Activated naive CD4-positive, alpha-beta T cell treated with anti-CD3 and anti-CD28 coated beads, Interleukin-2, amount 10 ng/mL, durations not matched to agents 7 days and 5 days (primary cell): ENCODE measurements at places on chromosomes 7 and 10.

DNA sequence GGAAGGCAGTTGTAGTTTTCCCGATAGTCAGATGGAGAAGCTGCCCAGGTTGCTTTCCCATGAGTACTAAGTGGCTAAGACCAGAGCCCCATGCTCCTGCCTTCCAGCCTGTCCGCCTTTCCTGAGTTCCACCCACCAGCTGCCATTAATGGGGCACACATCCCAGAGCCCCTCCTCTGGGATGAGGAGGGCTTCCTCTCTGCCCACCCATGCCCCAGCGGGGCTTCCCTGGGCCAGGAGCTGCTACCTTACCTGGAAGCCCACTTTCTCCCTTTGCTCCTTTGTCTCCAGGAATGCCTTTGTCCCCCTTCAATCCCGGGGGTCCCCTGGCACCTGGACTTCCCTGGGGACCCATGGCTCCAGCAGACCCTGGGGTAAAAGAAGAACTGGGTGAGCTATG lies 7.8 kb downstream of the SFTPD start:
- no peaks in the 10 kb centered on the region for H3K36me3 ChIP-seq
- no peak overlapping the region for H3K4me3 ChIP-seq
- H3K27ac ChIP-seq, result no peak overlapping the region
- DNase-seq, result no peak

- H3K4me3 ChIP-seq, result no peak overlapping the region
- DNase-seq, result no peak
- no peaks in the 10 kb centered on the region for H3K36me3 ChIP-seq
- H3K27me3 ChIP-seq, result peaks cover 15% of the 10 kb centered on the region
- H3K27ac ChIP-seq, result no peak overlapping the region
- H3K4me1 ChIP-seq, result peaks cover 51% of the 10 kb centered on the region
Measured at GRCh38 chr7:74653686-74654181, 3.8 kb upstream of the GTF2I start.

GRCh38 chr7:157637216-157637949 lies 300.6 kb downstream of the DNAJB6 start:
- H3K36me3 ChIP-seq, result no peaks in the 10 kb centered on the region
- DNase-seq, result no peak
- H3K4me1 ChIP-seq, result no peaks in the 10 kb centered on the region

DNA sequence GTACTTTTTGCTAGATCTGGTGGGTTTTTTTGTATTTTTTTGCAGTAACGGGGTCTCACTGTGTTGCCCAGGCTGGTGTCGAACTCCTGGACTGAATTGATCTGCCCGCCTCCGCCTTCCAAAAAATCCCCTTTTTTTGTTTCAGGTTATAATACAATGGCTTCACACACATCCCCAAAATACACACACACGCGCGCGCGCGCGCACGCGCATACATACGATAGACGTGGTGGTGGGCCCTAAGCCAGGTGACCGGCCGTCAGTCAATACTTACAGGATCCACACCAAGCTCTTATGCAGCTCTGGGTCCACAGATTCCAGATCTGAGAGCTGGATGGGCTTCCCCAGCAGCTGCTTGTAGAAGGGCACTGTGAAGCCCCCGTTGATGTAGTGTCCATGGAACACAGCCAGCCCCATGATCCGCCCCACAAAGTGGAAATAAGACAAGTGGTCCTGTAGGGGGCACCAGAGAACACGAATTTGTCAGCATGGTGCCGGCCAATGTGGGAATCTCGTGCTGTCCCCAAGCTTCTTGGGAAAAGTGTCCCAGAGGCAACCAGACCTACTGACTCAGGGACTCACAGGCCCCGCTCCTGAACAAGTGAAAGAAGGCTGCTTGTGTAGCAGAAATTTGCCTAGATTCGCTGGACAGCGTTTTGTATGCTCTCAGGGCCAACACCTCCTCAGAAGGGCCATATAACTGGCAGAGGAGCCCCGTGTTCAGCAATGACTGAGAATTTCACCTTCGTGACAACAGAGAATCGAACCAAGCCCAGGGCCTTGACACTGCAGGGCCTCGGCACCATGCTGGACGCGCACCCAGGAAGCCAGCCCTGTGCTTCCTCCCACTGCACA lies 103.6 kb downstream of the SMURF1 start:
- H3K27me3 ChIP-seq, result no peaks in the 10 kb centered on the region
- no peaks in the 10 kb centered on the region for H3K4me1 ChIP-seq
- H3K27ac ChIP-seq, result peak overlapping the region; percentile 47
- H3K4me3 ChIP-seq, result no peak overlapping the region
- peak; percentile 70 for DNase-seq

DNA sequence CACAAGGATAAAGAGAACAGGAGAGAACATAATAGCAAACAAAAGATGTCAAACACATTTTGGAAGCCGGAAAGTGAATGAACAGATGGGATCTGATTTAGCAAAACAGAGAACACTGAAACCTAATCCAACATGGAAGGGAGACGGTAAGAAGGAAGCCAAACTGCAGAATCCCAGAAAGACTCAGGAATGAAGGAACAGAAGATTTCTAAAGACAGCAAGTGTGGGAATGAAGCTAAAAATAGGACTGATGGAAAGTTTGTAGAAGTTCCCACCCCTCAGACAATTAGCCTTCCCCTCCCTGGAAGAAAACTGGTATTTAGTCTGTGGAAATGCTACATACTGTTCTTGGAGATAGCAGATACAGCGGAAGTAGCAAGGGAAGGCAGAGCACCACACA lies 40.8 kb downstream of the SLC16A12 start:
- H3K4me1 ChIP-seq, result no peaks in the 10 kb centered on the region
- H3K4me3 ChIP-seq, result no peak overlapping the region
- H3K27ac ChIP-seq, result no peak overlapping the region
- no peak for DNase-seq
- peaks cover 12% of the 10 kb centered on the region for H3K27me3 ChIP-seq

DNA sequence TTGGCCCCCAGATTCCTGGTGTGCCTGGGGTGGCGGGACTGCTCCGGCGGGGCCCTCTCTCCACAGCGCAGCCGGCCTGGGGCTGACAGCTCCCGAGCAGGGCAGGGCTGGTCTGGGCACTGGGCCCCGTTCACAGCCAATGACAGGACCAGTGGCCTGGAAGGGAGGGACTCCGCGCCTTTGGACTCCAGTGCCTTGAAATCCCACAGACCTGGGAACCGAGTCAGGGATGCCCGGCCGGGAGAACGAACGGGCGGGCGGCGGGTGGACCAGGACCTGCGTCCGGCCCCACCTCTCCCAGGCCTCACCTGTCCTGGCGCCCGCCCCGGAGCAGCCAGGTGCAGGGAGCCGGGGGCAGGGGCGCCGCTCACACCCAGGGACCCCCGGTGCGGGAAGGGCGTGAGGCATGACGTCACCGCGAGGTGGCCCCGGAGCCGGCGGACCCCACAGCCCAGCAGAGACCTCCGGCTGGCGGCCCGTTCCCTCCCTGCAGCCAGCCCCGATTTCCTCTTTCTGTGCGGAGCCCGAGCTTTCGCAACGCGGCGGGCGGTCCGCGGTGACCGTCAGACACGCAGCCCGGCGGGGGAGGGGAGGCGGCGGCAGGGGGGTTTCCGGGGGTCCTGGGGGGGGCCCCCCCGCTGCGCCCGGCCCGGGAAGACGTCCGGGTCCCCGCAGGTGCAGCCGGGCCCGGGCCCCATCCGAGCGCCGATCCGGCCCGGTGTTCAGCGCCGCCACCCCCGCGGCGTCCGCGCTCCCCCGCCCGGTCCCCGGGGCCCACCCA lies 743 bp downstream of the ADAP1 start:
- no peak overlapping the region for H3K4me3 ChIP-seq
- H3K27ac ChIP-seq, result no peak overlapping the region
- H3K27me3 ChIP-seq, result peaks cover 66% of the 10 kb centered on the region
- peak; percentile 47 for DNase-seq
- peaks cover 3% of the 10 kb centered on the region for H3K4me1 ChIP-seq

GRCh38 chr10:5643346-5644067 lies 22.9 kb downstream of the ASB13 start:
- no peak for DNase-seq
- no peak overlapping the region for H3K27ac ChIP-seq
- H3K4me1 ChIP-seq, result no peaks in the 10 kb centered on the region
- peaks cover 1% of the 10 kb centered on the region for H3K36me3 ChIP-seq
- H3K27me3 ChIP-seq, result no peaks in the 10 kb centered on the region

GRCh38 chr7:75655536-75655935 lies 83.2 kb downstream of the HIP1 start:
- no peaks in the 10 kb centered on the region for H3K4me1 ChIP-seq
- no peaks in the 10 kb centered on the region for H3K36me3 ChIP-seq
- H3K27ac ChIP-seq, result no peak overlapping the region
- no peak overlapping the region for H3K4me3 ChIP-seq
- DNase-seq, result no peak

- DNase-seq, result no peak
- H3K4me1 ChIP-seq, result no peaks in the 10 kb centered on the region
- H3K27ac ChIP-seq, result no peak overlapping the region
Measured at GRCh38 chr7:111788286-111789047, 226.2 kb upstream of the IMMP2L start.

- H3K27ac ChIP-seq, result no peak overlapping the region
- H3K4me1 ChIP-seq, result no peaks in the 10 kb centered on the region
- no peaks in the 10 kb centered on the region for H3K36me3 ChIP-seq
- no peak overlapping the region for H3K4me3 ChIP-seq
- DNase-seq, result no peak
Measured at GRCh38 chr10:13231190-13231589, 3.0 kb downstream of the UCMA start.

DNA sequence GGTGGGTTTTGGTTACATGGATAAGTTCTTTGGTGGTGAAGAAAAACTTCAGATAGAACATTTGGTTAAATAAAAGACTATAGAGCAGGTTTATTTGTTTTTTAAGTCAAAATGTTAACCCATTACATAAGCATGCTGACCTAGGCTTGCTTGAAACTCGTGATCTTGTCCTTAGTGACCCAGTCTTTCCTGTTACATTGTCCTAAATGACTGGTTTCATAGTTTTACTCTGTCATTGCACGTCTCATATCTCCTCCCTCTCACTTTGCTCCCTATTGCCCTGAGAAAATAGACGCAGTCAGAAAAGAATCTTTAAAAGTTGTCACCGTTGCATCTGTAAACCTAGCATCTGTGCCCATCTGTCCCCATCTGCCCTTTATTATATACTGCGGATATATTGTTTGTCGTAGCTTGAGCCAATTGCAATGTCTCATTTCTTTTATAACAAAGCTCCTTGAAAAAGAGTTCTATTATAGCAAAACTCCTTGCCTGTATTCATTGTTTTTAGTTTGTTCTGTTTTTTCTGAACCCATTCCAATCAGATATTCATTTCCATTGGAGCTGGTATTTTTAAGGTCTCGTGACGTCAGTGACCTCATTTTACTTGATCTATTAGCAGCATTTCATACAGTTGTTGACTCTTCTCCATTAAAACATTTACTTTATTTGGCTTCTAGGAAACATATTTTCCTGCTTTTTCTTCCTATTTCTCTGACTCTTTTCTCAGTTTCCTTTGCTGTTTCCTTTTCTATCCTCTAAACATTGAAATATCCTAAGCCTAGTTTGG lies 57.3 kb downstream of the HELLS start:
- no peaks in the 10 kb centered on the region for H3K4me1 ChIP-seq
- H3K27me3 ChIP-seq, result no peaks in the 10 kb centered on the region
- no peak overlapping the region for H3K27ac ChIP-seq
- DNase-seq, result no peak

DNA sequence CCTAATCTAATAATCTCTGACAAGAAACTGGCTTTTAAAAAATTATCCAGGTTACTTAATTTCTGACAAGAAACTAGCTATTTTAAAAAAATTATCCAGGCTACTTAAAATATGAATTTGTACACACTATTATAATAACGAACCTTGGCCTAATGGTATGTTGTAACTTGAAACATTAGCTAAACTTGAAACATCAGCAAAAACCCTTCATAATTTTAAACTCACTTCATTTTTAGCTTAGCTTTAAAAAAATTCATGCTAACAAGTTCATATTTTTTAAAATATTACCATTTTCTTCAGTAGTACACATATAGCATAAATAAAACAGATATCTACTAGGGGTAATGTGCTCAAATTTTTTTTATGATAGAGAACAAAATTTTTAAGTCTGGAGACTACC lies 35.6 kb downstream of the BRAF start:
- H3K4me3 ChIP-seq, result no peak overlapping the region
- H3K4me1 ChIP-seq, result no peaks in the 10 kb centered on the region
- no peak for DNase-seq
- H3K36me3 ChIP-seq, result peaks cover 8% of the 10 kb centered on the region
- no peaks in the 10 kb centered on the region for H3K27me3 ChIP-seq

- no peak overlapping the region for H3K4me3 ChIP-seq
- H3K36me3 ChIP-seq, result peaks cover 23% of the 10 kb centered on the region
- H3K27me3 ChIP-seq, result no peaks in the 10 kb centered on the region
- no peak for DNase-seq
- no peak overlapping the region for H3K27ac ChIP-seq
- peaks cover 29% of the 10 kb centered on the region for H3K4me1 ChIP-seq
Measured at GRCh38 chr7:12173671-12174070, 37.4 kb upstream of the TMEM106B start.

DNA sequence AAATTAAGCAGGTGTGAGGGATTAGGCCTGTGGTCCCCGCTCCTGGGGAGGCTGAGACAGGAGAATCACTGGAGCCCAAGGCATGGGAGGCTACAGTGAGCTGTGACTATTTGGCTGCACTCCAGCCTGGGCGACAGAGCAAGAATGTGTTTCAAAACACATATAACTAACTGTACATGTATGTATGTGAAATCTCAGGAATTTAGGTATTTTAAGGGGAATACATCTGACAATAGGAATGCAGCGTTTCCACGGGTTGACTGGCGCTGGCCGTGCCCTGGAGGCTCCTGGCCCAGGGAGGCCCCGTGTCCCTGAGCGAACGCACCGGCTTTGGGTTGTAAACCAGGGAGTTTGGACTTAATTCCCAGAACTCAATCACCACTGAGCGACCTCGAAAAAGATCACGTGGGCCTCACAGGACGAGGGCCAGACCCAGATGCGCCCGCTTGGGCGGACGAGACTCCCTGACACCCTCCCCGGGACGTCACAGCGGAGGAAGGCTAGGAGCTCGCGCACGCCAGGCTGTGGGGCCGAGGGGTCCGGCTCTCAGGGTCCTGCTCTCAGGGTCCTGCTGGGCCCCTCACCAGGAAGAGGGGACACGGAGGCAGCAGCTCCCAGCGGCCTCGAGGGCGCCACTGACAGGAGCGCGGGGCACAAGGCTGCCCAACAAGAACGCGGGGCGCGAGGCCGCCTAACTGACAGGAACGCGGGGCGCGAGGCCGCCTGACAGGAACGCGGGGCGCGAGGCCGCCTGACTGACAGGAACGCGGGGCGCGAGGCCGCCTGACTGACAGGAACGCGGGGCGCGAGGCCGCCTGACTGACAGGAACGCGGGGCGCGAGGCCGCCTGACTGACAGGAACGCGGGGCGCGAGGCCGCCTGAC lies 18.4 kb downstream of the PTPRN2 start:
- DNase-seq, result no peak
- no peak overlapping the region for H3K27ac ChIP-seq
- no peaks in the 10 kb centered on the region for H3K4me1 ChIP-seq
- H3K27me3 ChIP-seq, result peaks cover 44% of the 10 kb centered on the region
- H3K4me3 ChIP-seq, result no peak overlapping the region

GRCh38 chr7:37084303-37084702 lies 360.0 kb upstream of the AOAH start:
- H3K36me3 ChIP-seq, result peaks cover 40% of the 10 kb centered on the region
- no peak for DNase-seq
- peaks cover 31% of the 10 kb centered on the region for H3K4me1 ChIP-seq
- H3K27ac ChIP-seq, result no peak overlapping the region
- H3K4me3 ChIP-seq, result no peak overlapping the region

GRCh38 chr7:40839881-40840280 lies 705.1 kb downstream of the SUGCT start:
- H3K4me1 ChIP-seq, result no peaks in the 10 kb centered on the region
- no peak for DNase-seq
